ENCODE measurements at places on chromosomes 12 and 14.

DNA sequence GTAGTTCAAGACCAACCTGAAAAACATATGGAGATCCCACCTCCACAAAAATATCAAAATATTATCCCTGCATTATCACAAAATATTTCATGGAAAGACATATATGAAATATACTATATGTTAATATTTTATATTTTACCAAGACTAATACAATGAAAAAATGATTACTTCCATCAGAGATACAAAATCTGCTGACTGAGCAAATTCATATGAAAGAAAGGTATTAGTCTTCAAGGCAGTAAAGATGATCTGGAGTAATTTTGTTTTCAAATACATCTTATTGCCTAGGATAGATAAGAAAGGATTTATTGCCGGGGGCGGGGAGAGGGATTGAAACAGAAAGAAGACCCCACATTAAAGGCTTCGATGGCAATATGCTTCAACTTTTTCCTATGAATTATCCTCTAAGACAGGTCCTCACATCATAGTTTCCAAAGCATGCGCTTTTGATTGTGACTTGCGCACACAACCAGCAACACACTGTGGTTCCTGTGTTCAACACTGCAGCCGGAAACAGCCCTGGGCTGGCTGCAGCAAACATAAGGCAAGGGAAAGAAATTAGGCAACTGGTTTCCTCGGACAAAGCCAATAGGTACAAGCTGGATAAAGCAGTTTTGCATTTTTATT is 83.2 kb downstream of the SPPL3 start:
- DNase-seq = no peak

- DNase-seq = no peak
Measured at GRCh38 chr12:91851741-91852477, 293.7 kb downstream of the BTG1 start.

DNA sequence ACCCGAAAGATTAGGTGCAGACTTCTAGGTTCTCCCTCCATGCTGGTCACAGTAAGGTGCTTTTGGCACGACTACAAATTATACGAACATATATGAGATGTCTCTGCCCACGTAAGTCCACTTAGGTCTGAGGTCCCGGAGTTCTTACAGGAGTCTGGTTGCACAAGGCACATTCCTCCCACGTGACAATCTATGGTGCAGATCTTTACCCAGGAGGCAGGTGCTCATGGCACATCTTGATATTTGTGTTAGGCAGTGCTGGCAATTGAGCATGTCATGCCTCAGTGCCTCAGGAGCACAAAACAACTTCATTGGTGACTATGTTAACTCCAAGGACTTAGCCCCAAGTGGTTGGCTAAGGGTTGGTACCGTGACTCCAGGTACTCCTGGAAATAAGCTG is 92.0 kb upstream of the AMN1 start:
- DNase-seq = no peak

DNA sequence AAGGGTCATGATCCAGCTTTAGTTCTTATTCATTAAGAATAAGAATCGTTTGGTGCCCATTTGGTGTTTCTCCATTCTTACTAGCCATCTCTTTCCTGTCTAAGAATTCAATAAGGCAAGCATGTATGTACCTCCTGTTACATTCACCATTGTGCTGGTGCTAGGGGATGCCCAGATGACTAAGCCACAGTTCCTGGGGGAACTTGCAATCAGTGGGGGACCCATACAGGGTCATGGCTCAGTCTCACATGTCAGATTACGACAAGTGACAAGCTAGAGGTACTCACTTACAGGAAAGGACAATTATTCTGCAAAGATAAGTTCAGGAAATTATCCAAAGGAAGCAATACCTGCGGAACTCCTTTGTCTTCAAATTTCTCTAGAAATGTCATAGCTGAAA is 125.4 kb downstream of the STXBP6 start:
- DNase-seq = no peak

DNA sequence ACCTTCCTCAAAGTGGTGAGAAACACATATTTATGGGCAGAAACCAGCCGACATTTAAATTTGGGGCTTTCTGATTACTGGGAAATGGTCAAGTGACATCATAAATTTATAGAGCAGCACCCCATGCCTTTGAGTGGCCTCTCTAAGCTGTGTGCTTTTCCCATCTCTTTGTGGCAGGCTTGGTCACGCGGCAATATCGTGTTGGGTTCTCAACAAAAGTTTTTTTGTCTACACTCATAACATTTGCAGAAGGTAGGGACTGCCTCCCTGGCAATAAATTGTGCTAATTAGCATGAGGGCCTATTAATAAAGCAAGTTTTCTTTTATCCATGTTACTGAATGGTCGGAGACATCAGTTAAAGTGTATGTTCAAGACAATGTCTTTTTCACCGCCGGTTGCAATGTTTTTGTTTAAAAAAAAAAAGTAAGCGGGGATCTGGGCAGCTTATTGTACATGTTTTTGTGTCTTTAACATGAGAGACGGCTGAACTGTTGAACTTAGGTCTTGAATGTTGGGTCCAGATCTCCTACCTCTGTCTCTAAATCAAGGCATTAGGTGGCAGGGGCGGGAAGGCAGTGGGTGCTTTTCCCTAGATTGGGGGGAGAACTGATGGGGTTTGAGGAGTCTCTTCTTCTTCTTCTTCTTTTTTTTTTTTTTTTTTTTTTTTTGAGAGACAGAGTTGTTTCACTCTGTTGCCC is 193.3 kb downstream of the PHETA1 start:
- DNase-seq = no peak

- DNase-seq = no peak
Measured at GRCh38 chr12:9273276-9273675, 65.1 kb upstream of the PZP start.

DNA sequence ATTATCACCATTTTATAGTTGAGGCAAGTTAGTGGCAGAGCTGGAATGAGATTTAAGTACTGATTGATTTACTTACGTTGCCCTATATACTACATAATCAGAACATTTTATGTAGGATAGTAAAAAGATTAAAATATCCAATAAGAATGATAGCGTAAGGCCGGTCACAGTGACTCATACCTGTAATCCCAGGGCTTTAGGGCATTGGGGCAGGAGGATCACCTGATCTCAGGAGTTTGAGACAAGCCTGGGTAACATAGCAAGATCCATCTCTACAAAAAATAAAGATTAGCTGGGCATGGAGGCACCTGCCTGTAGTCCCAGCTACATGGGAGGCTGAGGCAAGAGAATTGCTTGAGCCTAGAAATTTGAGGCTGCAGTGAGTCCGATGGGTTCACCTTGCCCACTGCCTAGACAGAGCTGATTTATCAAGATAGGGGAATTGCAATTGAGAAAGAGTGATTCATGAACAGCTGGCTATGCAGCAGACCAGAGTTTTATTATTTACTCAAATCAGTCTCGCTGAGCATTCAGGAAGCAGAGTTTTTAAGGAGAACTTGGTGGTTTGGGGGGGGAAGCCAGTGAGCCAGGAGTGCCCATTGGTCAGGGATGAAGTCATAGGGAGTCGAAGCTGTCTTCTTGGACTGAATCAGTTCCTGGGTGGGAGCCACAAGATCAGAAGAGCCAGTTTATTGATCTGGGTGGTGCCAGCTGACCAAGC is 24.7 kb upstream of the SGPP1 start:
- DNase-seq = no peak
